Eye (tissue), 1 donor: ENCODE measurements at places on chromosomes 3 and 15.
A peak's percentile ranks its signal among the peaks of the same experiment; 100 is the strongest.

- DNase-seq, result peak; percentile 49
These were observed 155.2 kb upstream of the UBE2E1 start for GRCh38 chr3:23650371-23651140.

DNA sequence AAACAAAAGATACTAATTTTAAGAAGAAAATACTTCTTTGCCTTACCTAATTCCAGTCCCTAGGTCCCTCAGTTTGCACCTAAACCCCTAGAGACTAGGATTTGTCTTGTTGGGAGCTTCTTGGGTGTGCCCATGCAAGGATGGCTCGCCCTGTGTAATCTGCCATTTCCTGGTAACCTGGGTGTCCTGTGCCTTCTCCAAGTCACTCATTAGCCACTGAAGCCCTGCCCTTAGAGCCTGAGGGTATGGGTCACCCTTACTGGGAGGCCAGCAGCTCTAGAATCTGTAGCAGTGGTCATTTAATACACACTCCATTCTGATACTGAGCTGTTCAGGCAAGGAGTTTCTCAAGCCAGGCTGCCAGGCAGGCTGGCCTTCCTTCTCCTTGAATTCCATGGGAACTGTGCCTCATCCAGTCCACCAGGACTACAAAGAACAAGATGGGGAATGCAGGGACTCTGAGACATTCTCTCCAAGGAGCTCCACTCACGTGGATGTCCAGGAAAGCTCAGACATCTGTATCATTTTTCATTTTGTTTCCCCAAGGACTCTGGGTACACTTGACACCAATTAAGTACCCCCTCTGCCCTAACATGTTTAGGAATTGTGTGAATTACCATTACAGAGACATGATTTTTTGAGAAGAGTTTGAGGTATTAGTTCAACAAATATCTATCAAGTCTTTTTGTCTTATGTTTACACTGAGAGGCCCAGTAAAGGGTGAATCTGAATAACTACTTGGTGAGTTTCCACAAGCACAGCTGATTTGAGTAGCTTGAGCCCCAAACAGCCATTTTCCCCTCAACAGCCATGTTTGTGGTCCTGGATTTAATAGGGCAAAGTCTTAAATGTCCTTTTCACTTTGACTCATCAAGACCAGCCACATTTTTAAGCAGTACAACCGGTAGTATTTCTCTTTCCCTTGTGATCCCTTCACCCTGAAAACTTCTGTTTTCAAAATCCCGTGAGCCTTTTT, 52.6 kb downstream of the ARNT2 start:
- DNase-seq, result no peak

GRCh38 chr3:53044371-53044710, 1.5 kb downstream of the SFMBT1 start:
- no peak for DNase-seq

- DNase-seq, result peak; percentile 85
These were observed 11.0 kb upstream of the PDCD6IP start for GRCh38 chr3:33787328-33788009.

DNA sequence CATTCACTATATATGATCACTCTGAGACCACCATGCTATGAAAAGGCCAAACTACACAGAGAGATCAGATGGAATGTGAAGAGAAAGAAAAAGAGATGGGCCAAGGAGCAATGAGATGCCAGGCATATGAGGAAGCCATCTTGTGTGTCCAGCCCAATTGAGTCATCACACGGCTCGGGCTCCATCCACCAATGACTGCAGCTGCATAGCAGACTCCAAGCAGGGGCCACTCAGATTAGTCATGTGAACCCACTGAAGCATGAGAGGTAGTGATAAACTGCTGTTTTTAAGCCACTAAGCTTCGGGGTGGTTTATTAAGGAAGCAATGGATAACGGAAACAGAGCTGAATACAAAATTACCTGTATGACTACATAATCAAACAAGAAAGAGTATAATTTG, 185.9 kb downstream of the SUCLG2 start:
- no peak for DNase-seq

DNA sequence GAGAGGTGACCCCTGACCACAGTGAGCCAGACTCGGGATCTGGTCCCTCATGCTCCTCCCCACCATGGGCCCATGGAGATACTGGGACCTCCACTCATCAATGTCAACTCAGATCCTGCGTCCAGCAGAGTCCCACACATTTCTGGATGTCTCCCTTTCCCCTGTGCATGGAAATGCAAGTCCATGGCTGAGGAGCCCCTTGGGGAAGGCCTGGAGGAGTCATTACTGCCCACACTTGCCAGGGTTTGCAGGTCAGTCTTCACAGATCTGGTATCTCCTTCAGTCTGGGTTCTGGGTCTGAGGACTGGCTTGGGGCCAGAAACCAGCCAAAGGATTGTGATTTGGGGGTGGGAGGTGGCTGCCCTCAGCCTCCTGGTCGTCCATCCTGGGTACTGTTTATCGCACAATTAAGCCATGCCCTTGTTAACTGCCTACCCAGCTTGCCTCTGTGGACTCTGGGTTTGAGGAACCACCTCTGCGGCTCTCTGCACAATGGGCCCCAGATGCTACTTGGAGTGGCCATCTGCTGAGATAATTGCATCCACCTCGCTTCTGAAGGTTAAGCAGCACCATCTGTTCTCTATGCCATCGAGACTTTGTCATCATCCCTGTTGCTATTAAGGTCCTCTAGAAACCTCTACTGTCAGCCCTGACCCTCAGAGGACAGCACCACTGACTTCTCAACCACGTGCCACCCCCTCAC, 49.9 kb upstream of the KLF13 start:
- peak; percentile 76 for DNase-seq

DNA sequence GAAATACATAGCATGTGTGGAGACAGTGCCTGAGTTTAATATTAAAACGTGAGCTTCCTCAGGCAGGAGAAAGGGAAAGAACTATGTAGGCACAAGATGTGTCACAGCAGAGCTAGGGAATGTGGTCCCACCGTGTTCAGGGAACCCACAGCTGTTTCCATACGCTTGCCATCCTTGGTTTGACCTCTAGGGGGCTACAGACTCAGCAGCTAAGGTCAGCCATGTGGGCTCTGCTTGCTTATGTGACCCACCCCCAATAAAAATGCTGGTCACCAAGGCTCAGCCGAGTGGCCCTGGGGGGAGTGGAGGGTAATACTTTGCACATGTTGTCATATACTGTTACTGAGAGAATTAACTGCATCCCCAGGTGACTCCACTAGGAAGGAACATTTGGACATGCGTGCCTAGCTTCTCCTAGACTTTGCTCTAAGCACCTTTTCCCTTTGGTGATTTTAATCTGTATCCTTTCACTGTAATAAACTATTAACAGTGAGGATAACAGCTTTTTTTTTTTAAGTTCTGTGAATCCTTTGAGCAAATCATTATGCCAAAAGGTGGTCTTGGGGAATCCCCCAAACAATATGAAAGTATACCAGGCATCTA, 3.3 kb downstream of the TUBGCP5 start:
- peak; percentile 75 for DNase-seq

- DNase-seq, result no peak
These were observed 96.8 kb upstream of the LMOD3 start for GRCh38 chr3:69219101-69219708.

DNA sequence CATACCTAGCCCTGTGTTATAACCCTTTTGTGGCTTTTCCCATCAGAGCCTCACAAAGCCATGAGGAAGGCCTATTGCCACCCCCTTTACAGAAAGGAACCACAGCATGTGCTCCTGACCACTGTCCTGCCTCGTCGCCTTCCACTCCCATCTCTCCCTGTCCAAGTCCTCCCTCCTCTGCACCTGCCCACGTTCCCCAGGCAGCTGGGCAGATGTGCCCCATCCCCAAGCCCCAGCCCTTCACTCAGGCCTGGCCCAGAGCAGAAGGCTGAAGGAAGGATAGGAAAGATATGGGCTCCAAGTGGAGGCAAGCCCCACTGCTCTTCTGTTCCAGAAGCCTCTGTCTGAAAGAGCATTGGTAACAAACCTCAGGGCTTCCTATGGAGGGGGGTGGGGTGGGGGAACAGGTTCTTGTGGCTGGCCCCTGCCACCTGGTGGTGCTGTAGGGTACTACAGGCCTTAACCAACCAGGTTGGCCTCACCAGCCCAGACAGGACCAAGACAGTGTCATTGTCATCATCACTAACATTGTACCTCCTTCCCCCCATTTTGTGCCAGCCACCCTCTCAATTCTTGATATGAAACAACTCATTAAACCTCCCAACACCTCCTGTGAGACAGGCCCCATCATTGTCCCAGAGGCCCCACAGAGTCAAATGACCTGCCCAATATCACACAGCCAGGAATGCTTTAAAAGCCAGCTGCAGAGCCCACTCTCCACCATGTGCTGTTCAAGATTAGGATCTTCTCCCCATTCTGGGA, 10.0 kb downstream of the POC1A start:
- DNase-seq, result peak; percentile 93
